Calu3 (cell line): ENCODE measurements at places on chromosomes 2 and 18. TPM values are rescaled to one million over a fixed set of nuclear protein-coding genes. Genes with fewer than 3 reads are reported as not detected.

Gene DRC1
- not detected in 2 replicates for total RNA-seq

Gene SH3RF3
- 0.17 and 0.29 TPM in 2 replicates for total RNA-seq

GRCh38 chr2:18432999-18433398, 127.5 kb downstream of the RDH14 start:
- DNase-seq = no peak

DNA sequence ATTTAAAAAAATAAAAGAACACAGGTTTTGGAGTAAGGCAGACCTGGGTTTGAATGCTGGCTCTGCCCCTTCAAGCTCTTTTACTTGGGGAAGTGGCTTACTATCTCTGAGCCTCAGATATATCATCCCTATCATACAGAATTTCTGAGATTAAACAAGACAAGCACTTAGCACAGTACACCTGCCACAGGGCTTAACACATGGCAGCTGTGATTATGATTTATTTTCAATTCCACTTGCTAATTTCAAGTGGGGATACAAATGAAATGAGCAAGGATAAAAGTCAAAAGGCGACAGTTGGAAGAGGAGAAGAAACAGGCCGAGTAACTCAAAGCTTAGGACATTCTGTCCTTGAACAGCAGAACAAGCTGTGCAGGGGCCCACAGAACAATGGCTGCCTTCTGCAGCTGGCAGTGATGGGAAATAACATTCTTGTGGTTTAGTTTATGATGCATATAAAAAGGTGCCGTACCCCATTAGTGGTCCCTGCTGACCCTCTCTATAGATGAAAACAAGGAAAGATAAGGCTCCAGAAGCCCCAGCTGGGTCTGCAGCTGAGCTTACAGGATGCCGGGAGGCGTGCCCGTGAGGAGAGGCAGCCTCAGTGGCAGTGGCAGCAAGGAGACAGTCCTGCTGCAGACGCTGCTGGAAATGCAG, 45.3 kb downstream of the KIF3C start:
- DNase-seq = no peak

Gene NDUFAF7
- 20.4 and 22.3 TPM in 2 replicates for total RNA-seq
